Karpas-422 (cell line): ENCODE measurements at places on chromosomes 16 and 17.

DNA sequence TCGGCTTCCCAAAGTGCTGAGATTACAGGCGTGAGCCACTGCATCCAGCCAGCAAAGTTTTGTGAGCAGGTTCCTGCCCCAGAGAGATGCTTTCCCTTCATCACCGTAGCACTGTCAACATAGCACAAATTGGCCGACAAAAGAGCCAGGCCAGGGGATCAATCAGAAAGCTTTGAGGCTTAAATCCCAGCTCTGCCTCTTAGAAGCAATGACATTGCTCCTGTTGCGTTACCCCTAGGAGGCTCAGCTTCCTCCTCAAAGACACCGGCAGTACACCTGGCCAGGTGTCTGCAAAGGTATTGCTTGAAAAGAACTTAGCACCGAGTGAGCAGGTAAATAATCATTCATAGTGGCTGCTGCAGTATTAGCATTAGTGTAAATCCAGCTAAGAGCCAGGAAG is 86.5 kb downstream of the NDE1 start:
- no peak for DNase-seq

GRCh38 chr17:46833840-46834208 is 15.3 kb upstream of the WNT3 start:
- no peak for DNase-seq

GRCh38 chr17:7045492-7046126 is 1.7 kb upstream of the SLC16A11 start:
- DNase-seq = peak; percentile 82

GRCh38 chr17:83067718-83068261 is 11.6 kb upstream of the METRNL start:
- DNase-seq = no peak

- DNase-seq = no peak
Observed at GRCh38 chr16:70520612-70521297, 2.6 kb downstream of the COG4 start.

DNA sequence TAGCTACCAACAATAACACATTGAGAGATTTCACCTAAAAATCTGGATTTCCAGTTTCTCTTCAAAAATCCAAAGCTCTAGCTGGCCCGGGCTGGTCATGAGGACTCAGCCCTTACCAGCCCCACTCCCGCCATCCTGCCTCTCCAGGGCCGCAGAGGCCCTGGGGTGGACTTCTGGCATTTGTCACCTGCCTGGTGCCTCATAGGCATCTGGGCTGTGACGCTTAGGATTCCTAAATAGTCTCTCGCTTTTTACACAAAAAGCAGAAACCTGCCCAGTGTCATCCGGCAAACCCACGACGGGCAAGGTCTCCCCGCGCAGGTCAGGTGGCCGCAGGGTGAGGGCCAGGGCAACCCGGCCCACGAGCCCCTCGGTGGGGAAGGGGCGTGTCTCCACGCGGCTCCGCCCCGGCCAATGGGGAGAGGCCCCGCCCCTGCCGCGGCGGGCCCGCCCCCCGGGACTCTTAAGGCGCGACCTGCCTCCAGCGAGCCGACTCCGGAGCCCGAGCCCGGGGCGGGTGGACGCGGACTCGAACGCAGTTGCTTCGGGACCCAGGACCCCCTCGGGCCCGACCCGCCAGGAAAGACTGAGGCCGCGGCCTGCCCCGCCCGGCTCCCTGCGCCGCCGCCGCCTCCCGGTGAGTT is at the start of gene VASN:
Gene VASN (plus strand): TSS at position 492 of the 644 bp plus-strand sequence. CDS start 9,030 bp downstream, outside the sequence.
- peak; percentile 87 for DNase-seq

DNA sequence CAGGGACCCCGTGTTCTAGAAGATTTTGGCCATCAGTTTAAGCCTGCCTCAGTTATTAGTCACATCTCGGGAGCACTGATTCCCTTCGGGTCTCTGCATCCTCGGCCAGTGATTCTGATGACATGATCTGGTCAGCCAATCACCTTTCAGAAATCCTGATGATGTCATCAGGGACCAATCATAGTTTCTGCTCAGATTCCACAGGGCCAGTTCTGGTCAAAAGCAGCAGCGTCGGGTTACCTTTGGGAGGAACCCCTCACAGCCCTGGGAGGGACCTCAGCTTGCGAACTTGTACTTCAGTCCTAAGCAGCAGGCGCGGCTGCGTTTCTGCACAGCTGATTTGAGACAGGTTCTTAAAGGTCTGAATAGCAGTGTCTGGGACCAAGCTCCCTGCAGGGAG is 13.9 kb downstream of the KDM8 start:
- DNase-seq = peak; percentile 57

DNA sequence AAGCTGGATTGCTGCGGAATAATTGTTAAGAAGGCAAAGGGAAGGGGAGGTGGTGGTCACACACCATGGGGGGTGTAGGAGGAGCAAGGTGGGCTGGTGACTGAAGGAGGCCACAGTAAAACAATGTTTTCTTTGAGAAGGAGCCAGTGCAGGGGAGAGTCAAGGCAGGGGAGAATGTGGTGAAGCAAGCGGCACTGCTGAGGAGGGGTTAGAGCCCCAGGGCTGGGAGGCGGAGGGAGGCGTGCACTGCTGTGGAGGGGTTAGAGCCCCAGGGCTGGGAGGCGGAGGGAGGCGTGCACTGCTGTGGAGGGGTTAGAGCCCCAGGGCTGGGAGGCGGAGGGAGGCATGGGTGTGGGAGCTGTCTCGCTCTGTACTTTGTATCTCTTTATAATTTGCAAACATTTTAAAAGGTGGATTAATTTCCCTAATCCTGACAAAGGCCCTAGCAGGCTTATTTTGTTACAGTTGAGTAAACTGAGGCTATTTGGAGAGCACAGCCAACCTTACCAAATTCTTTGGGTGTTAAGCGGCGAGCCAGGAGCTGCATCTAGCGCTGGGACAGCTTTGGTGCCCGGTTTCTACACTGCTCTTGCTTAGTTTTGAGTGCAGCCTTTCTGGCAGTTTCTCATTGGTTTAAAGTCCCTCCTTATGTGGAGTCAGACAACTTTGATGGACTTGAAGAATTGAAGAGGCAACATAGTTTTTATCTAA is 20.9 kb downstream of the RPTOR start:
- no peak for DNase-seq

GRCh38 chr17:39635614-39636176 is 1.2 kb upstream of the STARD3 start:
- no peak for DNase-seq

DNA sequence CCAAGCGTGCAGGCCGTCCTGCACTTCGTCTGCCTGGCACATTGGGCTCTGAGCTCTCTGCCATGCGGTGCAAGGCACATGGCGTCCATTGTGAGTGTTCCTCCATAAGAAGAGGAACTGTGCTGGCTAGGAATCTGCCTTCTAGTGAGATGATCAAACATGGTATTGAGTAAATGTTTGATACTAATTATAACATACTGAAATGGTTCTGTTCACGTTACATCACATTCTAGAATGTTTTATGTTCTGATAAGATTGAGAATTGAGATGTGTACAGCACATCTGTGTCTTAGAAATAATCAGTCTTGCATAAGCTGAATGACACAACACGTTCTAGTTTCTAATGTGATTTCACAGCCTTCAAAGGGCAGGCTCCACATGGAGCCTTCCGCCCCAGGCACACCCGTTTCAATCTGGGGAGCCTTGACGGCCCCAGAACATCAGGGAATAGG is 42.9 kb downstream of the USP10 start:
- DNase-seq = no peak

- peak; percentile 74 for DNase-seq
Observed at GRCh38 chr17:9529033-9529700, 46.5 kb downstream of the STX8 start.

DNA sequence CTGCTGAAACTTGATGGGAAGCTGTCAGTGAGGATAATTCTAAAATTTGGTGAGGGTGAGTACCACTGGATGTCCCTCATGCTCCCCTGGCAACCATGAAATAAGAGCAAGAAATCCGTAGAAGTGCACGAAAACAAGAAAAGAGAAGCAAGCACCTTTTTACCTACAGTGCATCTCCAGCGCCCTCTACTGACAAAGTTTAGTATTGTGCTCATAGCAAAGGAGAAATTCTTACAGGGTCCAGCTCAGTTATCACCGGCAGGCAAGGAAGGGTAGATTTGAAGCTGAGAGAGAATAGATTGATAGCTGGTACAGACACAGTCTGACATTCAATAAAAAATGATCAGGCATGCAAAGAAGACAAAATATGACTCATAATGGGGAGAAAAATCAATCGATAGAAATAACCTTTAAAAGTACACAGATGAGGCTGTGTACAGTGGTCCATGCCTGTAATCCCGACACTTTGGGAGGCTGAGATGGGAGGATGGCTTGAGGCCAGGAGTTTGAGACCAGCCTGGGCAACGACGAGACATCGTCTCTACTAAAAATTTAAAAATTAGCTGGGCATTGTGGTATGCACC is 28.3 kb upstream of the TEX2 start:
- DNase-seq = peak; percentile 73

DNA sequence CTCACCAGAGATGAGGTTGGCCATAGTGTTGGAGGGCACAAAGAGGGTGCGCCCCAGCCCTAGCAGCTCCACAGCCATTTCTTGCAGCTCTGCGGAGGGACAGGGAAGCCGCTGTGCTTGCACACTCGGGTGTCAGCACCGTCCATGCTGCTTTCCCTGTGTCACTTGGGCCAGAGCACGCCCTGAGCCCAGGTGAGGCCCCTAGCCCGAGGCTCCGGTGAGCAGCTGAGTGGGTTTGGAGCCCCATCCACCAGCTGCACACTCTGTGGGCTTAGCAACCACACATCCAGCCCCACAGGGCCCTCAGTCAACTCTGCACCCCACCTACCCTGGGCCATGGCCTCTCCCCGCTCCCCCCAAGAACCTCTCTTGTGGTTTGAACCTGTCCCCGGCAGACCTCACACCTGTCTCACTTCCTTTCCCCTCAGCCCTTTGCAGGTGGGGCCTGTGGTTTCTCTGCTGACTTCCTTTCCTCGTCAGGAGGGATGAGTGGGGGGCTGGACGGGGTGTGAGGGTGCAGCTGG is 20.7 kb downstream of the TMEM235 start:
- DNase-seq = peak; percentile 47

- DNase-seq = no peak
Observed at GRCh38 chr17:57531648-57532504, 213.2 kb downstream of the CCDC182 start.

- DNase-seq = peak; percentile 57
Observed at GRCh38 chr16:1884155-1884760, 12.3 kb upstream of the MEIOB start.

GRCh38 chr17:77392376-77393273 is 251.9 kb downstream of the SEC14L1 start:
- no peak for DNase-seq

DNA sequence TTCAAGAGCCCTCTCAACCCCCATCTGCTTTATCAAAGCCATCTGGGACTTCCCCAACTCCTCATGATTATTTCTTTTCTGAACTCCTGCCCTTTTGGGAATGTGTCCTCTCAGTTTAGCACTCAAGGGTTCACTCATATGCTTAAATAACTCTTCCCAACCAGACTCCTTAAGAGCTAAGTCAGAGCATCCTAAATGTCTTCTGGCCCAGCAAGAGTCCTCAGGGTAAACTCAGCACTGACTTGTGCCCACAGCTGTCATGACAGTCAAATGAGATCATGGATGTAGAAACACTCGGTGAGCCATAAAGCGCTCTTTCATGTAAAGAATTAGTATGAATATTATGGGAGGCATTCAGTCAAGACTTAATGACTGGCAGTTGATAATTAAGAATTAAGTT is 85.9 kb downstream of the TEX14 start:
- DNase-seq = no peak

- no peak for DNase-seq
Observed at GRCh38 chr16:12411516-12411915, 392.2 kb downstream of the CPPED1 start.

DNA sequence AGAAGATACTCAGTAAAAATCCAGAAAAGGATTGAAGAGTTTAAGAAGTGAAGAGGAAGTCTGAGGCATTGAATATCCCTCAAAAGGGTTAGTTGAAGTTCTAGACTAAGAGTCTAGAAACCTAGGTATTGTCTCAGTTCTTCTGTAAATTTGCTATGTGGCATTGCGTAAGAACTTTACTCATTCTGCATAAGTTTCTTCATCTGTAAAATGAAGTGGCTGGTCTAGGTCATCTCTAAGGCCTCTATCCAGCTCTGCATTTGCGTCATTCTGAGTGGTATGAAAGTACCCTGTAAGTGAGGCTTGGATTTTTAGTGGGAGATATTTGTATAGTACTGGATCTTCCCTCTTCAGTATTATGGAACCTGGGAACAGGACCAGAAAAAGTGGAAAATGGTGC is 130.2 kb downstream of the MYO1D start:
- DNase-seq = no peak

DNA sequence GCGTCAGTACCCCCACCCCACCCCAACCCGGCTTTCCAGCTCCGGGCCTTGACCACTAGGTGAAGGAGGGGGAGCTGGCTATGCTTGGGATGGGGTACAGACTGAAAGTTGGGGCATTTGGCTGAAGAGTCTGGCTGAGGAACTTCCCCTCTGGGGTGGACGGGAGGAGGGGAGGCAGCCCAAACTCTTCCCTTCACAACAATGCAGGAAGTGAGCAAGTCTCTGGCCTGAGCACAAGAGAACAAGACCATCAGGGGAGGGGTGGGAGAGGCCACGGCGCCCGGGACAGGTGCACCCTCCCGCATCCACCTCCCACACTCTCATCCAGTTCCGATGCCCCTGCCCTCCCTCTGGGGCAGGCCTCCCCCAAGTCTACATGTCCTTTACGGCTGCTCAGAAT is 5.6 kb downstream of the USH1G start:
- DNase-seq = peak; percentile 43

DNA sequence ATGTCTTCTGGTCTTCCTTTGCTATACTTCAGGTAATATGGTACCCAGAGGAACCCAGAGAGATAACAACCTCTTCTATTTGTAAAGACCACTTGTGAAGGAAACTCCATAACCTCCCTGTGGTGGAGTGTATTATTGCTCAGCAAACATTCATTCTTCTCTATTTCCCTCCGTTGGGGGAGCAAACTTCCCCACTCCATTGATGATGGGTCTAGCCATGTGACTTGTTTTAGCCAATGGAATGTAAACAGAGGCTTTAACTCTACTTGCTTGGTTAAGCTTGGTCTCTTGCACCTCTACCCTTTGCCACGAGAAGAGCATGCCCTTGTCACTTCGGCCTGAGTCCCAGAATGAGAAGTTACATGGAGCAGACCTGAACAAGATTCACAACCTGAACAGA is 30.0 kb upstream of the SKAP1 start:
- no peak for DNase-seq

DNA sequence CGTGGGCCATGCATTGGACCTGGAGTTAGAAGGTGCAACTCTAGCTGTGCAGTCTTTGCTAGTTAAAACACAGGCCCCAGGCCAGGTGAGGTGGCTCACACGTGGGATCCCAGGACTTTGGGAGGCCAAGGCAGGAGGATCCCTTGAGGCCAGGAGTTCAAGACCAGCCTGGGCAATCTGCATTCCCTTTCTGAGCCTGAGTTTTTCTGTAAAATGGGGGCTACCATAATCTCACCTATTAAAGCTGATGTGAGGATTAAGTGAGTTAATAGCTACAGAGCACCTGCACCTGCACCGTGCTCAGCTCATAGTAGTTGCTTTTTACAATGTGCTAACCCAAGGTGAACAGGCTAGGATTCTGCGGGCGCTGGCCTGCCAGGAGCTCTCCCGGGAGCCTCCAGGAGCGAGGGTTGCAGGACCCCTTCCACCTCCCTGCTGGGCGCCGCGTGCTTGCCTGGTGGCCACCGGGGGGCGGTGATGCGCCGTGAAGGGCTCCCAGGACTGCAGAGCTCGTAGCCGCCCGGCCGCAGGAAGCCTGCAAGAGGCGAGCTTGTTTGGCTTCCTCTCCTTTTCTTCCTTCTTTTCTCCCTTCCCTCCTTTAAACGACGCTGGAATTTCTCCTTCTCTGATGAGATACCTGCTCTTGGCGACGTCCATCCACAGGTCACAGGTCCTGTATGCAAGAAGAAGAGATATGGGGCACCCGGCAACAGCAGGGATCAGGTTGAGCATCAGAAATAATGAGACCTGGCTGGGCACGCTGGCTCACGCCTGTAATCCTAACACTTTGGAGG is 51.3 kb downstream of the ZFP90 start:
- DNase-seq = peak; percentile 83
